Femur (tissue), 1 donor: ENCODE measurements at places on chromosomes 7 and 10.

- DNase-seq: peak; percentile 64
Measured at GRCh38 chr7:46396481-46396880, 475.4 kb upstream of the IGFBP3 start.

GRCh38 chr10:72552857-72553256 is 73.0 kb downstream of the MICU1 start:
- DNase-seq: no peak

GRCh38 chr7:88307412-88307811 is 718 bp upstream of the STEAP4 start:
- DNase-seq: no peak

DNA sequence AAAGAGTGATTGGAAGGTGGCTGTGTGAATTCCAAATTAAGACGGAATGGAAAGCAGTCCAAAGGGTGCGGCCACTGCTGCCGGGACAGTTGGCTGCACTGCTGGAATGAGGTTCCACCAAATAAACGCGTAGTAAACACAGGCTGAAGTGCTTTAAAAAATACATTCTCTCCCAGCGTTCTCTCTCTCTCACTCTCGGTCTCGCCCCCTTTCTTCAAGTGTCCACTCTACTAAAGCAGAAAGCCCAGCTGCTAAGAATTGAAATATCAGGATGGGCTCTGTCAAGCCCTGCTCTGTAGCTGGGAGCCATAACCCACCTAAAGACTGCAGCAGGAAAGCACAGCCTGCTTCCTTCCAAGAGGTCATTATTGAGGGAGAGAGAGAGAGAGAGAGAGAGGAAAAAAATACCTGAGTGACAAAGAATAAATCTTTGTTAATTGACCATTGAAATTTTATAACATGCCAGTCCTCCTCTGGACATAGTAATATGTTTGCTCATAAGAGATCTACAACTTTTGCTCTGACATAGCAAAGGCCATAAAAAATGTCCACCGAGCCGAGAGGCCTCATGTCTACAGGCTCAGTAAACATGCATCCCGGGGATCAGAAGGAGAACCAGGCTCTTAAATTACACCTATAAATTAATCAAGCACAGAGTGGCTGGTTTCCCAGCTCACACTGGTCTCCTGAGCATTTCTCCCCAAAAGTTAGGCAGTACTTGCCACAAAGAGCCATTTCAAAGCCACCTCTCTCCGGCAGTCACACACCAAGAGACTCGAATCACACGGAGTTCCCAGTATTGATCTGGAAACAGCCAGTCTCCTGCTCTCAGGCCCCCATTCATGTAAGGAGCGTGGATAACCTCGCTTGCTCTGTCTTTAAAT is 72.8 kb downstream of the FGFR2 start:
- peak; percentile 59 for DNase-seq

- no peak for DNase-seq
Measured at GRCh38 chr10:88125766-88126165, 262.3 kb downstream of the PTEN start.

- no peak for DNase-seq
Measured at GRCh38 chr7:130065500-130066152, 4.7 kb upstream of the KLHDC10 start.

DNA sequence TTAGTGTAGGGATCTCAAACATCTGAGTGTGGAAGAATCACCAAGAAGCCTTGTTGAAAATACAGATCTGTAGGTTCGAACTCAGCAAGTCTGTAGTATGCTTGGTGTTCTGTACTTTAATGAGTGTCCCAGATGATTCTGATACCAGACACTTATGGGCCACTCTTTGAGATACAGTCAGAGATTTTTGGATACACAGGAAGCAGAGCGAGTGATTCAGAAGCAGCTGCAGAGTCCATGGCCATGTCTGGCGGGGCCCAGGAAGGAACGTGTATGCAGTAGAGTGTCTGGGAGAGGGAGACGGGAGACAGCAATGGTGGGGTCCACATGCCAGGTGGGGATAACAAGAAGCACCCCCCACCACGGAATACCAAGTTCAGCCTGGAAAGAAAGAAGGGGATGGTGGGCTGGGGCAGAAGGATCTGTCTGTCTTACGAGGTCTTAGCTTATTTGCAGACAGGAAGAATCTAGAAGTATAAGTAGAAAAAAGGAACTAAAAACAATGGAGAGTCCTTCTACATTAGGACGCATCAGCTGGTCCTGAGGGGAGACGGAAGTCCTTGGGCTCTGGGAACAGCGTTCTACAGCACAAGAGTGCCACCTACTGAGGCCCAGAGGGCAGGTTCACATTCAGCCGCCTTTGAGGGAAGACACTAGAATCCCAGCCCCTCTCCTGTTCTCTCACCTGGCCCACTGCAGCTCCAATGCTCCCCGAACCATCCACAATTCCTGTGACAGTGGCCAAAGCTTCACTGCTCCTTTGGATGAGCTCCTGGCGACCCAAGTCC is 55.4 kb downstream of the SLC37A3 start:
- DNase-seq: peak; percentile 42

GRCh38 chr10:89388806-89389205 is 3.6 kb upstream of the IFIT1 start:
- no peak for DNase-seq

DNA sequence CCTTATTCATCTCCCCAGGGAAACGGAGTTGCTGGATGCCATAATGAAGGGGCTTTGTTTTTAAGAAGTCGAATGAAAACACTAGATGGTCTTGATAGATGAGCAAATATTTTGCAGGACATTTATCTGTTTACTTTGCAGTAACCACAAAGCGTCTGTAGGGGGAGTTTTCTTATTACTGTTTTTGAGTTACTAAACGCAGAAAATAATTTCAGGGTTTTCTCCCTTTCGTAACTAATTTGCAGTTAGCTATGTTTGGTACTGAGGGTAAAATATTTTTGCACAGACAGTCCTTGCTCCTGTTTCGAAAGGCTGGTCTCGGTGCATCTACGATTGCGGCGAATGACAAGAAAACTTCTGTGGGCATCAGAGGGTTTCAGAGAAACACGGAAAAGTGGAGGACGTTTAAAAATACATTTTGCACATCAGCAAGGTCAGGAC is 505.6 kb upstream of the MKI67 start:
- no peak for DNase-seq

DNA sequence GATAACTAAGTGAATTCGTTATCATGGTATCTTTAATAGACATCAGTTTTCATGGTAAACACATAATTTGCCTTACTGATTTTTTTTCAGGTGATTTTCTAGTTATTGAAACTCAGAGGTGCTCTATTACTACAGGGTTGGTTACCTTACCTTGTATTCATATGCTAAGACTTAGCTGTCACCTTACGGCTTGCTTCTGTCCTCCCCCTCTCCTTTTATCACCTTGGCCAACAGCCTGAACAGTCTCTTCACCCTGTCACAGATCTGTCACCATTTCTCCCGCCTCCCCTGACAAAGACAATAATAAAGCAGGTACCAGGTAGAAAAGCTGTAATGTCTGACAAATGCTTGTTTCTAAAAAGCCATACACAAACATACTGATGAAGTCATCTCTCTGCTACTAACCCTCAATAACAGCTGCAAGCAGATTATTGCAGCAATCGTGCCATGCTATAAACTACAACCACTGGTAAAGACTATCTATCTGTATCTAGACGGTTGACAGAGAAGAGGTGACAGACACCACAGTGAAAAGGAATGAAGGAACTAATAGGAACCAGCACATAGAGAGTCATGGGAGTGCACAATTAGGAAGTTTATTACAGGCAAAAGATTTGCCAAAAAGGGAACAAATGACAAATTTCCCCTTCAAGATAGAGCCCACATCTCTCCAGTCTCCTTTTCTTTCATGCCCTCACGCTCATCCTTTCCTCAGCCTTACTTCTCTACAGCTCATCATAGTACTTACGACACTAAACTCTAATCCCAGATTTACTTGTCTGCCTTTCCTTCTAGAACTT is 57.2 kb downstream of the ARHGAP12 start:
- no peak for DNase-seq

DNA sequence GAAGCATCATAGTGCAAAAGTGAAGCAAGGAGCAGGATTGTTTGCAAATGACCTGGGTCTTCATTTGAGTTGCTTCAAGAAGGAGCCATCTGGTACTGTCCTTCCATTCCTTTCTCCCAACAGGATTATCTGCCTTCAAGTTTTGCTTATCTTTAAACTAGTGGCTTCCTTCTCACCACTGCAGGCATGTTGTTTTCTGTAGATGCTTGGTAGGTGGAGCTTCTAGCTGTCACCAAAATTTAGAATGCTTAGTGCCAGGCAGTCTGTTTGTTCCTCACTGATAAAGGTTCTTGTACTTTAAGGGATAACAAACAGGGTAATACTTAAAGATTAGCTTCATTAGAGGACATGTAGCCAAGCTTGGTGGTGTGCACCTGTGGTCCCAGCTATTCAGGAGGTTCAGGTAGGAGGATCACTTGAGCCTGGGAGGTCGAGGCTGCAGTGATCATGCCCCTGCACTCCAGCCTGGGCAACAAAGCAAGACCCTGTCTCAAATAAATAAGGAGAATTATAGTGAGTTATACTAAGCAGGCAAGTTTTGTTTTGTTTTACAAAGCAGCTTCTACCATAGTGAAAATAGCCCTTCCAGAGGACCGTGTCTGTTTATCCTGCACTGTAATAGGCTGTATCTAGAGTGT is 5.7 kb downstream of the ARL5B start:
- no peak for DNase-seq

GRCh38 chr7:13198727-13199126 is 511.3 kb downstream of the ARL4A start:
- no peak for DNase-seq

DNA sequence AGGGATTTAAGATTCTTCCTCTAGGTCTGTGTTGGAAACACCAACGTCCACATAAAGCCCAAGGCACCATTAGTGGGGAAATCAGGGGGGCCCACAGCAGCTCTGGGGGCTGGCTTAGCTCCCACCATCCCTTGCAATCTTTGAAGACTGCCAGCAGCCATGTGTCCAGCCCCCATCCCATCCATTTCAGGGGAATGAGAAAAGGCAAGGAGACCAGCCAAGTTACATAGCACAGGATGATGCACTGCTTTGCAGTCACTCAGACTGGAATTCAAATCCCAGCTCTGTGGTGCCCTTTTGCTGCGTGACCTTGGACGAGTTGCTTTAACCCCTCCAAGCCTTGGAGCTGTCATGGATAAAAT is 108.9 kb upstream of the ZMIZ1 start:
- no peak for DNase-seq

GRCh38 chr10:74021248-74022055 is 23.5 kb downstream of the VCL start:
- no peak for DNase-seq

DNA sequence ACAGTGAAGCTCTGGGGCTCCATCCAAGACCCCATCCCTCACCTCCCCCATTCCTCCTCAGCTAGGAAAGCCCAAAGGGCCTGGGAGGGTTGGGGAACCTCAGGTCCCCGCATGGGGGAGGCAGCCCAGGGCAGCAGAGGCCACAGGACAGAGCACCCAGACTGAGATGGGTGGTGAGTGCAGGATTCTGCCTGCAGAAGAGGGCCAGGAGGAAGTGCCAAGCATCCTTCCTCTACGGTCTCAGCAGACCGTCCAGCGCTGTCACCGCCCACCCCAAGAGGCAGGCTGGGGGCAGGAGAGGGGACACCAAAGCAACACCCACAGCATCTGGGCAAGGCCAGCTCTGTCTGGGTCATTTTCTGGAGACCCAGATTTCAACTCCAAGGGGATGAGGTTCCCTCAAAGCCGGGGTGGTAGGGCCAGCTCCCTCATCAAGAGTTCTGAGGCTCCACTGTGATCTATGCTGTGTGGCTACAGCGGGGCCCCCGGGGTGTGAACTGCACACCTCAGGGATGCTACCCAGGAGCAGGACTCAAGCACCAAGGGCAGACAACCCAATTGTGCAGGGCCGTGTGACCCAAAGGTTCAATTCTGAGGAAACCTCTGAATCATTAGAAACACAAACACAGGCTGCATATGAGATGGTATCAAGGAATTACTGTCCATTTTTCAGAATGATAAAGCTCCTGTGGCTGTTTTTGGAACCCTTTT is 46.8 kb downstream of the CAMK2B start:
- peak; percentile 17 for DNase-seq

DNA sequence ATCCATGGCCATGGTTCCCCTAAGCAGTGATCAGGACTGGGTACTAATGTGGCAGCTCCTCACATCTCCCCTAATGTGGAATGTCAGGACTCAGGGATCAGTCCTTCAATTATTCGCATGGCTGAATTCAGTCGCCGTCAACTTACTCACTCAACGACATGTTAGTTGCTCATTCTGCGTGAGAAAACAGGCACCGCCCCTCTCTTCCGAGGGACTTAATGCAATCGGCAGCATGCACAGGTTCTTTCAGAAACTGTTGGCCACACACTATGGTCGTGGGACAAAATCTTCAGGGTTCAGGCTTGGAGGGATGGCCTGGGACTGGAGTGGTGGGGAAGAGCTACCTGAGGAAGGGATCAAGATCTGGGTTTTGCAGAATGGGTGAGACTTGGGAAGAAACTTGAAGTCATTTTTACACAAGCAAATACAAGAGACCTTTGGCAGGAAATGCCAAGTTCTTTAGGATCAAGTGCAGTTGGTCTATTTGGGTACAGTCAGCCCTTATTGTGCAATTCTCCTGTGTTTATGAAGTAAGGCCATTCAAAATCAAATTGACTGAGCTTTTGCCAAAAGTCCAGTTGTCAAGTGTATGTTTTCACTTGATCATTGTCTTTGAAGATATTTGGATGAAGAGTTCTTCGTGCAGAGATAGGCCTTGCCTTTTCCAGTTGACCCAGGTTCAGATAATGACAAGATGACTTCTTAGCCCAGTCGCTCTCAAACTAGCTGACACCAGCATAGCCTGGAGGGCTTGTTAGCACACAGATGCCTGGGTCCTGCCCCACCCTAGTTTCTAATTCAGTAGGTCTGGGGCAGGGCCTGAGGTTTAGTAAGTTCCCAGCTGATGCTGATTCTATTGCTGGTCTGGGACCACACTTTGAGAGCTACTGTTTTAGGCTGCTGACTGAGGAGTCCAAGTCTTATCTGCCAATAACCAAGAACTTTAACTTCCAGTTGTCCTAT is 48.5 kb downstream of the LRRC18 start:
- DNase-seq: no peak

DNA sequence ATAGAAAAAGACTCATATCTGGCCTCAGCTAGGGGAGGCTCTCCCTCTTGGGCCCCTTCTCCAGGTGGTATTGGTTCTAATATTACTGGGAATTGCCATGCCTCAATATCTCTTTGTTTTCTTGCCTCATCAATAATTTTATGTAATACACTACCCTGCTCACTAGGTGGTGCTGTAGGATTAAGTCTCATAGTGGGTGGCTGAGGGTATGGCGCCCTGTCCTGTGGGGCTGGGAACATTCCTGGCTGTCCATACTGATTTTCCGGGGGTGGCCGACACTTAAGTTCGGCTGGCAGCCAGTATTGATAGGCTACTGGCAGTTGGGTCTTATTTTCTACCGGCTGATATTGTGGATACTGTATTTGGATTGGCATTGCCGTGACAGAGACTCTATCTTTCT is 9.0 kb upstream of the TAS2R3 start:
- no peak for DNase-seq

DNA sequence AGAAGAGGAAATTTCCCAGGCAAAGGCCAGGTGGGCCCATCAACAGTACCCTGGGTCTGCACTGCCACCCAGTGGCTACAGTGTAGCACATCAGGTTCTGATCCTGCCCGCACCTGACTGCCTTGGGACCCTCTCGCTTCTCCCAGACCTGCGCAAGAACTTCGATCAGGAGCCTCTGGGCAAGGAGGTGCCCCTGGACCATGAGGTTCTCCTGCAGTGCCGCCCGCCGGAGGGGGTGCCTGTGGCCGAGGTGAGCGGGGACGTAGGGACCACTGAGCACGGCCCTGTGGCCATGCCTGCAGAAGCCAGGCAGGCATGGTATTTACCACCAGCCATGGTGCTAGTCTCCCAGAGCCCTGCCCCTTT is 33.9 kb upstream of the SLC29A3 start:
- peak; percentile 69 for DNase-seq

- DNase-seq: no peak
Measured at GRCh38 chr7:20228654-20229053, 11.5 kb upstream of the MACC1 start.
